ENCODE measurements at places on chromosomes 13 and 19. TPM values are rescaled to one million over a fixed set of nuclear protein-coding genes. Genes with fewer than 3 reads are reported as not detected.

DNA sequence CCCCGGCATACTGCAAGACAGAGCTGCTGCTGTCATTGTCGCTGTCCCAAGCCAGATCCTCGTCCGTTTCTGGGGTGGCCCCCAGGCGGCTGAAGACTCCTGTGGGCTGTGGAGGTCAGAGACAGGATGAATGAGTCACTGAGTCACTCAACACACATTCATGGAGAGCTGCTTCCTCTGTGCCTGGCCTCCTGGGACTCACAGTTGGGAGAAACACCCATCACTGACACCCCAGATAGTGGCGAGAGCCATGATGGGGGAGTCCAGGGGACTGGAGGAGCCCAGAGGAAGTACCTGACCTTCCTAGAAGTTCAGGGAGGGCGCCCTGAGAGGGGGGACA, 26.0 kb downstream of the C19orf47 start:
- no peak overlapping the region for H3K4me3 ChIP-seq
- H3K27me3 ChIP-seq, result no peaks in the 10 kb centered on the region
- H3K27ac ChIP-seq, result no peak overlapping the region

Gene PCSK4
- total RNA-seq, result 2.6 TPM

Gene SMARCA4
- total RNA-seq, result 28.9 TPM

DNA sequence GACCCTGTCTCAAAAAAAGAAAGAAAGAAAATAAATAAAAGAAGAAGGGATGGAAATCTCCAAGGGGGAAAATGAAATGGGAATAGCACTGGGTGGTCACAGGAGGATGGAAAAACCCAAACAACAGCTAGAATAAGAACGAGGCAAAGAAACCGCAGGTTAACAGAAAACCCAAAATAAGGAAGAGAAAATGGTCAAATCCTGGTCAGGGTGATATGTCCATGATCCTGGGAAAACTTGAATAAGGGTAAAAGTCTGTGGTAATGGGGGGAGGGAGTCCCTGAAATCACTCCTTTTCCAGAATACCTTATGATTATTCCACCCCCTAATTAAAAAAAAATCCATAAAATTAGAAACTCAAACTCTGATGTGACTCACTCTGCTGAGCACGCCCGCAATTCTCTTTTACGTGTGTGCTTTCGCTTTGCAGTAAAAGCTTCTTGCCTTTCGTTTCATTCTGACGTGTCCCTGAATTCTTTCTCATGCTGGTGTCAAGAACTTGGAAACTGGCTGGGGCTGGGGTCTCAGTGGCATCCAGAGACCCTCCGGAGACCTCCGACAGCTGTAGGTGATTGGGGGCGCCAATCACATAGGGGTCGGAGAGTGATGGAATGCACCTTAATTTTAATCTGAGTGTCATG, 4.3 kb upstream of the NAXD start:
- peaks cover 6% of the 10 kb centered on the region for H3K4me1 ChIP-seq
- H3K27me3 ChIP-seq, result no peaks in the 10 kb centered on the region

- peaks cover 5% of the 10 kb centered on the region for H3K4me1 ChIP-seq
- H3K36me3 ChIP-seq, result no peaks in the 10 kb centered on the region
Observed at GRCh38 chr19:38076337-38076736, 147.7 kb downstream of the DPF1 start.

Gene RXFP2
- total RNA-seq, result not detected

DNA sequence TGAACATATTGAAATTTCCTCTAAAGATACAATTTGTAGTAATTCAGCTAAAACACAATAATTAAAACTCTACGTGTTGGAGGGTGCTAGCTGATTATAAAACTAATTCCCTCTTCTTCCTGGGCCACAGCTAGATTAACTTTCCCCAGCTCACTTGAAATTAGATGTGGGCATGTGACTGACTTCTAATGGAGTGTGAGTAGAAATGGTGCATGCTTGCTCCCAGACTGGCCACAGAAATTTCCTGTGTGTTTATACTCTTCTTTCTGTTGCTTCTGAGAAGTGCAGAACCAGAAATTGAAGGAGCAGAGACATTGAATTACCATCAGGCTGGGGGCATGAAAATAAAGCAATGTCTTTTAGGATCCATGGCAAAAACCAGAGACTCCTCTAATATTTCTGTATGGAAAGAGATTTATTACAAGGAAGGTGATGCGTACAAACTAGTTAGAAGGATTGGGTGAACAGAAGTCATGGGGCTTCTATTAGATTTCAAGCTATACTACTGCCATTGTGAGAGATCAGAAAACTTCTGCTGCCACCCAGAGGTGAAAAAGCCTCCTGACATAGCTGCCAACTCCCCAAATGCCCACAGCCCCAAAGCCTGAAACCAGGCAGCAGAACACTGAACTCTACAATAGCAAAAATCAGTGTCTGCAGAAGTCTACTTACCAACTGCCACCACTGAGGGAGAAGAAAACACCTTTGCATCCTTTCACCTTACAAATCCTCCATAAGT, 379.2 kb upstream of the MIR17HG start:
- H3K36me3 ChIP-seq, result no peaks in the 10 kb centered on the region
- peaks cover 2% of the 10 kb centered on the region for H3K27me3 ChIP-seq
- no peaks in the 10 kb centered on the region for H3K4me1 ChIP-seq

DNA sequence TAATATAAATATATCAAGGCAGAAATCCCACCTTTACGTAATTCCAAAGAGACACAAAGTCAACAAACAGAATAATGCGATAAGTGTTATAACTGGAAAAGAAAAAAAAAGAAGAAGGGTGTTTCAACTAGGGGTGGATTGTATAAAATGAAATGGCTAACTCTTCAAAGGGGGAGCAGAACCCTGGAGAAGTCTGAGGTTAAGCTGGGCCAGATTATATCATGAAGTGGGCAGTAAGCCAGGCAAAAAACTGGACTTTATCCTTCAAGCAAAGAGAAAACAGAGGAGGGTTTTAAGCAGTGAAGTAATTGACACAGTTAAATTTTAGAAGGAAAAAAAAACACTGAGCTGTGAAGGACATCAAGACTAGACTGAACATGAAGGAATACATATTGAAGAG, 41.9 kb downstream of the TBC1D4 start:
- H3K27ac ChIP-seq, result no peak overlapping the region
- no peaks in the 10 kb centered on the region for H3K27me3 ChIP-seq
- peaks cover 3% of the 10 kb centered on the region for H3K4me1 ChIP-seq
- no peaks in the 10 kb centered on the region for H3K36me3 ChIP-seq
- no peak overlapping the region for H3K4me3 ChIP-seq
- DNase-seq, result no peak

GRCh38 chr13:94346261-94347019, 133.0 kb downstream of the DCT start:
- H3K27ac ChIP-seq, result no peak overlapping the region
- H3K4me3 ChIP-seq, result no peak overlapping the region
- DNase-seq, result no peak
- peaks cover 17% of the 10 kb centered on the region for H3K4me1 ChIP-seq
- H3K27me3 ChIP-seq, result no peaks in the 10 kb centered on the region

DNA sequence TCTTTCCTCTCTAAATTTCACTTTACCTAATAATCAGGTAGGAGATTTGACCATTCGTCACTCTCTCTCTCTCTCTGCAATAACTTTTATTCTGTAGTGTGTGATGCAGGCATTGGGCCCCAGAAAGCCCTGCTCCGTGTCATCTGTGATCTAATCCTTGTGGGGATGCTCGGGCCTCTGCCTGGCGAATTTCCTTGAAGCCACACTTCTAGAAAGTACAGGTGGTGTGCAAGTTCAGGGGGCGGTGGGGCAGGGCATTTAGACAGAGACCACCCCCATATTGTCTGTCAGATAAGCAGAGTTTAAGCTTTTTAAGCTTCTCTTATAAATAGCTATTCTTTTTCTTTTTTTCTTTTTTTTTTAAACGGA, 53.4 kb upstream of the GPR12 start:
- H3K4me3 ChIP-seq, result no peak overlapping the region
- no peak overlapping the region for H3K27ac ChIP-seq
- DNase-seq, result no peak
- no peaks in the 10 kb centered on the region for H3K4me1 ChIP-seq

Gene ZNF429
- 7.4 TPM for total RNA-seq

Gene CERS1
- total RNA-seq, result not detected

DNA sequence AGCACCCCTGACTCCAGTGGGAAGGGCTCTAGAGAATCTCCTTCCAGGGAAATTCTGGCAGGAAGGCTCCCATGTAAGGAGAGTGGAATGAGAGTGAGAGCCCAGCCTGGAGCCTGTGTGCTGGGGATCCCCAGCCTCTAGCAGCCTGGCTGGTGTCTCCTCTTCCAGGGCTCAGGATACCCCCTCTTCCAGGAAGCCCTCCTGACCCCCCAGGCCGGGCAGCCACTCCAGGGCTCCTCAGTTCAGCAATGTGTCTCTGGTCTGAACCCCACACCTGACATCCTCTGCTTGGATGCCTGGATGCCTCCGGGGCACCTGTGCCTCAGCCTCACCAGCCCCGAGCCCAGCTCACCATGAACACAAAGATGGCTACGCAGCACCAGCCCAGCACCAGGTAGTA, 3.0 kb downstream of the C19orf33 start:
- no peaks in the 10 kb centered on the region for H3K4me1 ChIP-seq
- H3K27me3 ChIP-seq, result no peaks in the 10 kb centered on the region
- no peak overlapping the region for H3K27ac ChIP-seq
- peaks cover 6% of the 10 kb centered on the region for H3K36me3 ChIP-seq

Gene CACNA1A
- total RNA-seq, result 0.17 TPM

Data from liver (tissue), 10 donors.